ENCODE measurements at places on chromosomes 12 and 14.

DNA sequence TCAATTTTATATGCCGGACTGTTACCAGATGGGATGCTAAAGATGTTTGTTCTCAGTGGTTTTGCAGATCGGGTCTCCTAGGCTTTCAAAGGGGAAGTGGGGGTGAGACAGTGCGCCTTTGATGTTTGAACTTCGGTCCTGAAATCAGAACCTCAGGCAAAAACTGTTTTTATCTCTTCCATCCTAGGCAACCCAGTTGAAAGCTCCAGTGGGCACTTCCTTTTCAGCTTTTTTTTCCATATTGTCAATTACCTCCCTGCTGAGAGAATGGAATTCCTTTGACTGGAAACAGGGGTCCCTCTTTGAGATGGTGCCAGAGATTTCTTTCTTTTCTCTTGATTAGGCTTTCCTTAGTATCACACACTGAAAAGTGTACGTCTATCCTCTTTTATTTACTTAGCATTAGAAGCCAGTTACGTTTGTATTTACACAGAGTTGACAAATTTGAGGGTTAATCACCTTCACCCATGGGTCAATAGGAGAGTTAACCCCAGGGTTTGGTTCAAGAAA is 40.0 kb downstream of the NUAK1 start:
- DNase-seq: no peak

- no peak for DNase-seq
Measured at GRCh38 chr14:104560586-104560945, 19.0 kb upstream of the C14orf180 start.

- no peak for DNase-seq
Measured at GRCh38 chr14:103897075-103897947, 30.9 kb upstream of the TDRD9 start.

DNA sequence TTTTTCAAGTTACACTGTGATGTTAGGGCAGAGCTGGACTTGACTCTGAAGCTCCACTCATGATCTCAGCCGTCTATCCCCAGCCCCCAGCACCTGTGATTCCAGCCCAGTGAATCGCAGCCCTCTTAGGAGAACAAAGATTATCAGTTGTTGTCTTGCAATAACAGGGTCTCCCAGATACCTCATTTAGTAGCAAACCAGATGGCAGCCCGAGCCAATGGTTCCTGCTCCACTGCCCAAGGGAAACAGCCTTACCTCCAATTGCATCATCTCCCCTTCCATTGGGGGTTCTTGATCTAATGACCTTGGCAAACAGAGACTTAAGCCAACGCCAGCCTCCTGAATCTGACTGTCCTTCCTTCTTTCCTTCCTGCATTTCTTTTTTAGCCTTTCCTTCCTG is 371.2 kb downstream of the BCL11B start:
- DNase-seq: no peak

DNA sequence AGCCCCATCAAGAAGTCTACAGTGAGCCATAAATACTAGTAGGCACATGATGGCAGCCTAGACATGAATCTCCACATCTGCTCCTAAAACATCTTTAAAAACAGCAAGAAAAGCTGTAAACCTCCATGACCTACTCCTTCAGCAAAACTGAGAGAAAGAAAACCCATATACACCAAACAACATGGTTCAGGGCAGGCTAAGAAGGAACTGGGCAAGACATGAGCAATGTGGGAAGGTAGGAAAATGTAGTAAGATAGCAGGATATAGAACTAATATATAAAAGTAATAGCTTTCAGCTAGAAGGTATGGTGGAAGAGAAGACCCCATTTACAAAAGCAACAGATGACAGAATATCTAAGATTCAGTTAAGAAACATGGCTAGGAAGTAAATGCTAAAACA is 88.8 kb downstream of the RPS6KA5 start:
- no peak for DNase-seq

GRCh38 chr14:101721111-101721510 is 40.4 kb upstream of the PPP2R5C start:
- DNase-seq: no peak

DNA sequence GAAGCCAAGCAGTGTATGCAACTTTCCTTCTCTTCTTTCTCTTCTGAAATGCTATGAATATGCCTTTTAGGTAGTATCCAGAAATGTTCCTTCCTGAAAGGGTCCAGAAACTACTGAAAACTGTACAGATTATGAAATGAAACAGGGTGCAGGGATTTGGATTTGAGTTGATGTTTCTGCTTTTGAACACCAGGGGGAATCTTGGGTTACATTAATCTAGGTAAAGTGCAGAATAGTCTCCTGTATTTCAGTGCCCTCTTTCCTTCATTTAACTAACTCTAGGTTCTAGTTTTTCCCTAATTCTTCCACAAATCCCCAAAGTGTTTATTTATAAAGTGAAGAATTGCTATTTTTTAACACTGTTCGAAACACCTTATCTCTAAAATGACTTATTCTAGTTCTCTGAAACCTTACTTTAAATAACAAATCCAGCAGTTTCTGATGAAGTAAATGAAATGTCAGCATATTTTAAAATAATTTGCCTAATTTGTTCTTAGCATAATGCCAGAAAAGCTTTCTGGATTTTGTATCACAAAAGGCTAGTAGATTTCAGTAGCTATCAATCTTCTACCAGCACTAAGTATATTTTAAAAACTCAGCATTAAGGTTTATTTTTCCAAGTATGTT is 111.9 kb downstream of the LRRK2 start:
- DNase-seq: no peak

DNA sequence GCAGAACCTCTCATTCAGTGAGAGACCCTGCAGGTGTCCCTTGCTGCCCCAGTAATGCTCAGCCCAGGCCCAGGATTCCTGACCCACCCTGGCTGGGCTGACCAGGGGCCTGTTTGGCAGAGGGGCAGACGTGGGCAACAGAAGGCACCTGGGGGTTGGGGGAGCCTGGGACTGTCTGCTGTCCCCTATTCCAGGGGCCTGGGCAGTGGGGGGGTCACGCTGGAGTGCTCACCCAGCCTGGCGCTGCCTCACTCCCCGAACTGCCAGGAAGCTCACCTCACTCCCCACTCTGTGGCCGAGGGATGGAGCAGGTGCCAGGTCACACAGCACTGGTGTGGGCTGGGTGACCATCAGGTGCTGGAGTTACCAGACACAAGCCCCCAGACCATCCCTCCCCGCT is 22.6 kb upstream of the NUDT14 start:
- DNase-seq: no peak

- no peak for DNase-seq
Measured at GRCh38 chr12:9869307-9870161, at the start of gene CLEC2B. Gene CLEC2B, minus strand, starts transcription at chr12:9869354.

- no peak for DNase-seq
Measured at GRCh38 chr12:103462675-103463074, 33.1 kb downstream of the C12orf42 start.

- DNase-seq: no peak
Measured at GRCh38 chr12:132247718-132248452, 81.5 kb downstream of the GALNT9 start.

DNA sequence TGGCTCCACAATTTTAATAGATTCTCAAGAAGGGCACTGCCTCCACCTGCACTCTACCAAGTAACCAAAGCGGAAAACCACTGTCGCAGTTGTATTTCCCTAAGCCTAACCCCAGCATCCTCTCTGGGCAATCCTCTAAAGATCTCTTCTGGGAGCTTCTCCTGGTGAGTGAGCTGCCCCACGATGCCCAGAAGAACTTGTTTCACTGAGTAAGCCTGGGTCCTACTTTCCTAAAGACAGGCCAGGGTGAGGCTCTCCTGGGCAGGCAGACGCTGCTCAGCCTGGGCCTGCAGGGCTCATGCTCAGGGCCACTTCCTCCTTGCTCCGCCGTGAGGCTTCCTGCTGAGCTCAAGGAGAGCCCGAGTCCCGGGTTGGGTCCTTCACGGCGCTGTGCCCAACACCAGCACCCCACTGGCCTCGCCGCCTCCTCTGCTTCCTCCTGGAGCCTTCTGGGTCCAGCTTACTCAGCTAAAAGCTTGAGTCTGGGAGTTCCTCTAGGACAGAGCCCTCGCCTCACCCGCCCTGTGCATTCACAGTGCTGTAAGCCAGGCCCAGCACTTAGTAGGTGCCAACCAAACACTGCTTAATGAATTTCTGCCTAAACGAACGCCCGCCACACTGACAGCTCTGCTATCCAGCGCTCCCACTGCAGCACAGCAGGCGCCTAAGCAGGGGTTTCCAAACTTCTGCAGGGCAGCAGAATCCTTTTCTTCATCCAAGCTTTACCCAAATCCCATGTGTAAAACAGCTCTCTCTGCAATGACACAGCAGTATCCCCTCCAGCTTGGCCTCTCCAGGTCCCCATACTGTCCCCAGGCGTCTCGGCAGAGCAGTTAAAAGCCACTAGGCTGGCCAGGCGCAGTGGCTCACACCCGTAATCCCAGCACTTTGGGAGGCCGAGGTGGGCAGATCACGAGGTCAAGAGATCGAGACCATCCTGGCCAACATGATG is 5.7 kb downstream of the RAB35 start:
- DNase-seq: no peak

DNA sequence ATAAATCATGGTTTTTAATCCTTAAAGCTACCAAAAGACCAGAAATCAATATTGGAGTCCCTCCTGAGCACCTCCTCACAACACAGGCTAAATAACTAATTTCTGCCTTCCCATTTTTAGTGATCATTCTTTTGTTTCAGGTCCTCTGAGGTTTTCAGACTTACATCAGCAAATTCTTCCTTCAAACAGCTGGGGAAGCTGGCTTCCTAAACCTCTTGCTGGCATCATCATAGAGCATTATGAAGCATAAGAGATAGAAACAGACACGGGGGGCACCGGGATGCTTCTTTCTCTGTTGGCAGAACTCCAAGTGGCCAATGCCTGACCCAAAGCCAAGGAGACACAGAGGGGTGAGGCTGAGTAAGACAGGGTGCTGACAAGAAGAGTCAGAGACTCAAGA is 47.9 kb upstream of the DBX2 start:
- DNase-seq: no peak

DNA sequence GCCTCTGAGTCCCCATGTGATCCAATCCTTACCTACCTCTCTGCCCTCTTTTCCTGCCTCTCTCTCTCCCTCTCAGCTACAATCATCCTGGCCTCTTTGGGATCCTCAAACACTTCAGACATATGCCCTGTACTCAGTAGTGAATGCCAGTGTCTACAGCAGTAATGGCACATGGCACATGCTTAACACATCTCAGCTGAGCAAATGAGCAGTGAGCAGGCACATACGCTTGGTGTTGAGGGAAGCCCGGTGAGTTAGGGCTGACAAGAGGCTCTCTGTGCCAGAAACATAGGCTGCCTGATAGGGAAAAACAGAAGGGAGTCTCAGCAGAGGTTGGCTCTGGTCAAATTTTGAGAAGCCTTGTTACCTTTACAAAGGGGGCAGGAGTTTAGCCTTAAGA is 409.1 kb downstream of the TMEM132D start:
- no peak for DNase-seq

- no peak for DNase-seq
Measured at GRCh38 chr14:69573831-69574262, 824 bp downstream of the CCDC177 start.

DNA sequence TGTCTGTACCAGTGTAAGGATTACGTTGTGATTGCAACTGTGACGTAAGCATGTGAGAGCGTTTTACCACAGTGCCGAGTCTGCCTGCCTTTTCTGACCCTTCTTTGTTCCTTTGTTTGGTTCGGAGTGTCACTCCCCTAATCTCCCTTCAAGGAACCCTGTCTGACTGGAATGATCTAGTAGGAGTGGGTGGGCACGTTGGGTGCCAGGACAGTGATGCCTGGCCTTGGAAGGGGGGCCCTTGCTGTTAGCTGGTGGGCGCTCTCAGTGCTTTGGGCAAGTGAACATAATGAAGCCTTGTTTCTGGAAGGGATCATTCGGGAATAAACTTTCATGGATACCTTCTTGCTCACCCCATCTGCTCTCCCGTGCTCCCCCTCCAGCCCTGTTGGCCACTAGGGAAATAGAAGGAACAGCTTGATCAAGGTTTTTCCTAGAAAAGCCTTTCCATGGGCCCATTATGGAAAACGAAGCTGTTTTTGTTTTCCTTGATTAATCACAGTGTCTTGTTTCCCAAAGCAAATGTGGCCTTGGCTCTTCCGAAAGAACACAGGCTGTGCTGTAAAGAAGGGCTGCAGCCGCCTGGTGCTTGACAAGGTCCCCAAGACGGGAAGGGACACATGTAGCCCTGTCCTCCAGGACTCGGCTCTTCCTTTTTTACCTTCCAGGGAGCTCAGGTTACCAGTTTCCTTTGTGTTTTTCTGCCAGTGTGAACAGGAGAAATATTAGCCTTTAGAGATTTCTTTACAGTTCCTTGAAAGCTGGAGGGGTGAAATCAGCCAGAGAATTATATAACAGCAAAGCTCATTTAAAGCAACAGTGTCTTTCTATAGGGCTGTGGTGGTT is 215.5 kb downstream of the CRADD start:
- DNase-seq: no peak

- DNase-seq: no peak
Measured at GRCh38 chr14:63262446-63262845, 56.3 kb downstream of the GPHB5 start.

DNA sequence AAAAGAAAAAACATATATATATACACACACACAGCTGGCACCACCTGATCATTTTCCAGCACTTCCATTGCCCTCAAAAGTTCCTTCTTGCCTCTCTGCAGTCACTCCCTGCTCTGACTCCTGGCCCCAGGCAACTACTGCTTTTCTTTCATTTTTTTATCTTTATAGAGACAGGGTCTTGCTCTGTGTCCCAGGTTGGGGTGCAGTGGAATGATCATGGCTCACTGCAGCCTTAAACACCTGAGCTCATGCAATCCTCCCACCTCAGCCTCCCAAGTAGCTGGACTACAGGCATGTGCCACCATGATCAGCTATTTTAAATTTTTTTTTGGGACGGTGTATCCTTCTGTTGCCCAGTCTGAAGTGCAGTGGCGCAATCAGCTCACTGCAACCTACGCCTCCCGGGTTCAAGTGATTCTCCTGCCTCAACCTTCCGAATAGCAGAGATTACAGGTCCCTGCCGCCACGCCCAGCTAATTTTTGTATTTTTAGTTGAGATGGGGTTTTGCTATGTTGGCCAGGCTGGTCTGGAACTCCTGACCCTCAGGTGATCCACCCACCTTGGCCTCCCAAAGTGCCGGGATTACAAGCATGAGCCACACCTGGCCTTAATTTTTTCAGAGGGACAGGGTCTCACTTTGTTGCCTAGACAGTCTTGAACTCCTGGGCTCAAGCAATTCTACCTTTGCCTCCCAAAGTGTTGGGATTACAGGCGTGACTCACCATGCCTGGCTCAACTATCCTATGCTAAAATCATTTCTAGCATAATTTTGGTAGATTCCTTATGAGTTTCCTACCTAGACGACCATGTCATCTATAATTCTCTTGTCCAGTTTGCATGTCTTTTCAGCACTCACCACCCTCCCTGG is 7.8 kb downstream of the HSP90AA1 start:
- no peak for DNase-seq

- DNase-seq: no peak
Measured at GRCh38 chr14:51922624-51923023, 62.2 kb downstream of the GNG2 start.
